ENCODE measurements at places on chromosomes 7 and 10. TPM values are rescaled to one million over a fixed set of nuclear protein-coding genes. Genes with fewer than 3 reads are reported as not detected.

TUBB8 gene
- 3.0 TPM for polyA plus RNA-seq

- H3K4me3 ChIP-seq, result no peak overlapping the region
- DNase-seq, result no peak
- no peaks in the 10 kb centered on the region for H3K27me3 ChIP-seq
- no peaks in the 10 kb centered on the region for H3K4me1 ChIP-seq
Observed at GRCh38 chr10:35752469-35753461, 110.7 kb upstream of the FZD8 start.

GRCh38 chr10:31921031-31921430 lies 7.6 kb downstream of the ARHGAP12 start:
- H3K36me3 ChIP-seq, result no peaks in the 10 kb centered on the region
- no peak overlapping the region for H3K27ac ChIP-seq
- no peaks in the 10 kb centered on the region for H3K27me3 ChIP-seq
- H3K4me1 ChIP-seq, result peaks cover 1% of the 10 kb centered on the region
- H3K4me3 ChIP-seq, result no peak overlapping the region
- DNase-seq, result no peak

GRCh38 chr10:122911889-122912484 lies 1.6 kb downstream of the FAM24A start:
- no peaks in the 10 kb centered on the region for H3K27me3 ChIP-seq
- no peak overlapping the region for H3K27ac ChIP-seq
- H3K4me3 ChIP-seq, result no peak overlapping the region
- no peaks in the 10 kb centered on the region for H3K36me3 ChIP-seq
